RWPE1 (cell line): ENCODE measurements at places on chromosomes 4 and X.

DNA sequence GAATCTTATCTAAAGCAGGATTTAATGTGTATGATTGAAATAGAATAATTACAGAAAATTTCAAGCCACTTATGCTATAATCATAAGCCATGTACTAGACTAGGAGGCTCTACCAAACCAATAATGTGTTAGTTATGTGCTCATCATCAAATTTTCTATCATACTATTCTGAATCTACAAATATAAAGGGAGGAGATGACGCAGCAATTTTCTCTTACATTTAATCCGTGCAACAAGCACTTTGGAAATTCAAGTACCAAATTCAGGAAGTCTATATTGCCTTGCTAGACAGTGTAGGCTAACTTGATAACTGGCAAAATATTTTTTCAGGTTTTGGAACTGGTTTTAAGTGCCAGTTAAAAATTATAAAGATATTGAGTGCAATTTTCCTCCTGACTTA, 283.5 kb downstream of the C4orf33 start:
- DNase-seq: no peak

DNA sequence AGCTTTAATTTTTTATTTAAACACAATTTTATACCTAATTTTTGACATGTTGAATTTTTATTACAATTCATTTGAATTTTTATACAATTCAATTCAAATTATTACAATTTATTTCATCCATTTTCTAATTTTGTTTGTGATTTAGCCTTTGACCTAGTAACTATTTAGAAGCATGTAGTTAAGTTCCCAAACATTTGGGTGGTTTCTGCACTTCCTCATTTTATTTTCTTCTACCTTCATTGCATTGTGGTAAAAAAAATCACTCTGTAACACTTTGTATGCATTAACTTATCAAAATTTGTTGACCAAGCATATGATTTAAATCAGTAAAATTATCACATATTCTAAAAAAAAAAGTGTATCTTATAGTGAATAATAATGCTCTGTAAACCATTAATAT, 928.9 kb downstream of the ARAP2 start:
- DNase-seq: no peak

DNA sequence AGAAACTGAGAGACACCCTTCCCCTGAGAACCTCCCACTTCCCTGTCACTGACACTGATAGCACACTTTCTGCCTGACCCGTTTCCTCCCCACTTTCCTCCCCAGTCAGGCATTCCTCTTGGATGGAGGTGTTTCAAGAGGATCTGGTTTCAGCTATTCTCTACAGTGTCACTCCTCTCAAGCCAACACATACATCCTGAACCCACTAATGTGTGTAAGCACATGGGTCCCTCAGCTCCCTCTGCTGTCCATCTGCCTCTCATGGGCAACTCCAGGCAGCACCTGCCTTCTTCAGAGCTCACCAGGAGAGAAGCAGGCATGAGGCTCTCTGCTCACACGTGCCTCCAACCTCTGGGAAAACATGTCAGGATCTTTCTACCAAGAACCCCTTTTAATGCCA, 207.6 kb downstream of the NAF1 start:
- DNase-seq: no peak

DNA sequence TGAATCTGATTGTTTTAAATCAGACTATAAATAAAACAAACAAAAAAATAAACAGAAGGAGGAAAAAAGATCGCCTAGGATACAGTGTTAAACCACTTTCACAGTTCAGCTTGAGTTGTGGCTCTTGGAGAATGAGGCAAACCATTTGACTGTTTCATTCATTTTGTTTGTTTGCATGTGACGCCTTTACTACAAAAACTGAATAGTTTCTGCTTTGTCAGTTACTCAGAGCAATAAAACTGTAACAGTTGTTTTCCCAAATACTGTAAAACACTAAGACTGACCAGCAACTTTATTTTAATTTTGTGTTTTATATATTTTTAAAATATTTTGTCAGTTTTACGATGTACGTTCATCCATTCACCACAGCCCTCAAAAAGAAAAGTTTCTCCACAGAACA, 214.5 kb downstream of the FBXW7 start:
- no peak for DNase-seq

DNA sequence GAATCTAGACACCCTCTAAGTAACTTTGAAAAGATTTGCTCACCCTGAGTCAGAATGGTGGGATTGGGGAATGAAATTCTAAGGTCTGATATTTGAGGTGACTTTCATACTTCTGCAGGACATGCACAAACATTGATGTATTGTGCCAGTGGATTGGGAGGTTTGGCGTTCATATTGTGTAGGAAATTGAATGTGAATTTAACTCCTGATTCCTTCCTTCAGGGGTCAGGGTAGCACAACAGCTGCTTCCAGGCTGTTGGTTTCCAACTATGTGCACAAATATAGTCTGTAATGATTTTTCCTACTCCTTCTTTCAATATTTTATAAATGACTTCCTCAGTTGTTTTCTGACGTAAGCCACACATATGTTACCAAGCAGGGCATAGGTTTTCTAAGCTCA, 3.1 kb downstream of the IL1RAPL1 start:
- no peak for DNase-seq

DNA sequence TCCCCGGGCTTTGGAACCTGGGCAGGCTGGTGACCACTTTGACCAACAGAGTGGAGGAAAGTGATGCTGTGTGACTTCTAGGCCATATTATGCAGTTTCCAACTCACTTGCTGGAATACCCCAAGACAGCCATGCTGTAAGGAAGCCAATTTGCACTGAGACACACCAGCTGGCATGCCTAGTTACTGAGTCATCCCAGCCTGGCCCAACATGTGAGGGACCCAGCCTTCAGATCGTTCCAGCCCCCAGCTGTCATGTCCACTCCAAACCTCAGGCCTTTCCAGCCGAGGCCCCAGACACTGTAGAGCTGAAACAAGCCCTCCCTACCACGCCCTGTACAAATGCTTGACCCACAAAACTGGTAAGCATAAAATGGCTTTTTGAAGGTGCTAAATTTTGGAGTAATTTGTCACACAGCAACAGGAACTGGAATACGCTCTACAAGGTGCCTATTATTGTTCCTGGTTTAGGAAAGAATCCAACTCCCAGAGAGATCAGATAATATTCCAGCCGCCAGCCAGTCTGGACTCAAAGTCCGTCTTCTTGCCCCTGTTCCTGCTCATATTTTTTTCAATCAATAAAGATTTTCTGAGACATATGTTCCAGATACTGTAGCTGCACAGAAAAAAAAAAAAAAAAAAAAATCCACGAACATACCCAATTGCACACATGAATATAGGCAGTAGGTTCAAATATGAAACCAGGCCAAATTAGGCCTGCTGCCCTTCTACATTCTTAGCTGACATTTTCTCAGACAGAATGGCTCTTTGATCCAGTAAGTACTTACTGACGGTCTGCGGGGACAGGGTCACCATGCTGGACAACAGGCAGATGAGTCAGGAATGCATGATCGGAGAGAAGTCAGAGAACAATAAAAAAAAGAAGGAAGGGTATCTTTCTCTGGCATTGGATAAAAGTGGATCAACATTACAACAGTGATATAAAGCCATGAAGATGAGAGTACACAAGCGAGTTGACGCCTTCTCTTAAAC, 35.1 kb downstream of the SH3KBP1 start:
- DNase-seq: peak; percentile 6

- no peak for DNase-seq
Measured at GRCh38 chr4:119873794-119874325, 192.8 kb downstream of the MAD2L1 start.

DNA sequence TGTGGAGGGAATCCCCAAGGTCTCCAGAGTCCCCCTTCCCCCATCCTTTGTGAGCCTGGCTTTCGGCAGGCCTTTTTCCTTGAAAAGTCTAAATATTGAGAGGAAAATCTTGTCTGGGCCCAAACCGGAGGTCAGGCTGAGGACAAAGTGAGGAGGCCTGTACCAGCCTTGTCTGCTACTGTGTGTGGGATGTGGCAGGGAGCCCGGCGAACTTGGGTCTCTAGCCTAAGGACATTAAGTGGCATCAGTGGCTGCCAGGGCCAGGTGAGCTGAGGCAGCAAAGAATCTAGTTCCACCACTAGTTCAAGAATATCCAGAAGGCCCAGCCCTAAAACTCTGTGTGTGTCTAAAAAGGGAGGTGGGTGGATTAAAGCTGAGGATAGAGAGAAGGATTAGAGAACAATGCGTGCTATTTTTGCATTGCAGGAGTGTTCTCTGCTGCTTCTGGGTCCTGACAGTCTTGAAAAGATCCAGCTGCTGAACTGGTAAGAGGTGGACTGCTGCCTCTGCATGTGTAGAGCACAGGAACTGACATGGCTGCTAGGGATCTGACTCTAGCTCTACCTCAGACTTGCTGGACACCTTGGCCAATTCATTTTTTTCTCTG, 1.2 kb upstream of the AMER1 start:
- no peak for DNase-seq

DNA sequence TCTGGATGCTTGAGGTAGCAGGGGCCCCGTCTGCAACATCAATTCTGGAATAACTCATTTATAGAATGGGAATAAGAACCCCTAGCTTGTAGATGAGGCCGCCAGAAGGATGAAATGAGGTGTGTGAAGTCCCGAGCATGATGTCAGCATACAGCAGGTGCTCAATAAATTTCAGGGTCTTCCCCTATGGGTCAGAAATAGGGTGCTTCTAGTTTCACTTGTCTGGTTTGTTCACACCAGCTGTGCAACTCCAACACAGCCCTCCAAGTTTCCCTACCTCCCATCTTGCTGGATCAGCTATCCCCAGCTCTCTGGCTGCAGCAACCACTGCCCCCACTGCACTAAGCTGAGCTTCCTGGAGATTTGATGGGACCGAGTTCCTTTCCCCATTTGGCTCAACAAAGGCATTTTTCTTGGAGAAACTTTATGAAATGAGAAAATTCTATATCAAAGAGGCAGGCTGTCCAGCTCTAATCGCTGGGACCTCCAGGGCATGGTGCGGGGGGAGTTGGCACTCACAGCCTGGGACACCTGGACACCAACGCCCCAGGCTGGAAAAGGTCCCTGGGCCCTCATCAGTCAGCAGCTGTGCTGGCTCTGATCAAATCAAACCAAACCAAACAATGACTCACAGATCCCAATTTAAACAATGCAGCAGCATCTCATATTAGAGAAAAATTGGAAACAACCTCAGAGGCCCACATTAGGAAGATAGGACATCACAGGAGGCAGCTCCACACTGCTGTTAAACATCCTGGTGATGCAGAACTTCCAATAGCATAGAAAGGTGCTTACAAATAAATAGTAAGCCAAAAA, 13.3 kb downstream of the SLC2A9 start:
- peak; percentile 38 for DNase-seq

- no peak for DNase-seq
Measured at GRCh38 chr4:7450775-7451433, 16.2 kb upstream of the PSAPL1 start.

DNA sequence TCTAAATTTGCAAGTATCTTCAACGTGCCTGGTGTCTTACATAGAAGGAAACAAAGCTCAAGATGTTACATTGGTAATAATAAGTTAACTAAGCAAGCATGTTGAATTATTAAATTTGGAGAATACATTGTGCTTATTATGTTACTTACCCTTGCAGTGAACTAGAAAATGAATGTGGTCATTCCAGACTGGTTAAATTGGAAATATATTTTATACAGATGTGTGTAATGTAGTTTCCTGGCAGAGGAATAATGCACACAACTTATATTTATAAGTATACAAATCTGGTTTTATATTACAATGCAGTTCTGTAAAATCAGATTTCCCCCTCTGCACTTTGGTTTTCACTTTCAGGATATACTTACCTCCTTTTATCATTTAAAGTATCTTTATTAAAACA, 159.9 kb upstream of the SLIT2 start:
- no peak for DNase-seq

DNA sequence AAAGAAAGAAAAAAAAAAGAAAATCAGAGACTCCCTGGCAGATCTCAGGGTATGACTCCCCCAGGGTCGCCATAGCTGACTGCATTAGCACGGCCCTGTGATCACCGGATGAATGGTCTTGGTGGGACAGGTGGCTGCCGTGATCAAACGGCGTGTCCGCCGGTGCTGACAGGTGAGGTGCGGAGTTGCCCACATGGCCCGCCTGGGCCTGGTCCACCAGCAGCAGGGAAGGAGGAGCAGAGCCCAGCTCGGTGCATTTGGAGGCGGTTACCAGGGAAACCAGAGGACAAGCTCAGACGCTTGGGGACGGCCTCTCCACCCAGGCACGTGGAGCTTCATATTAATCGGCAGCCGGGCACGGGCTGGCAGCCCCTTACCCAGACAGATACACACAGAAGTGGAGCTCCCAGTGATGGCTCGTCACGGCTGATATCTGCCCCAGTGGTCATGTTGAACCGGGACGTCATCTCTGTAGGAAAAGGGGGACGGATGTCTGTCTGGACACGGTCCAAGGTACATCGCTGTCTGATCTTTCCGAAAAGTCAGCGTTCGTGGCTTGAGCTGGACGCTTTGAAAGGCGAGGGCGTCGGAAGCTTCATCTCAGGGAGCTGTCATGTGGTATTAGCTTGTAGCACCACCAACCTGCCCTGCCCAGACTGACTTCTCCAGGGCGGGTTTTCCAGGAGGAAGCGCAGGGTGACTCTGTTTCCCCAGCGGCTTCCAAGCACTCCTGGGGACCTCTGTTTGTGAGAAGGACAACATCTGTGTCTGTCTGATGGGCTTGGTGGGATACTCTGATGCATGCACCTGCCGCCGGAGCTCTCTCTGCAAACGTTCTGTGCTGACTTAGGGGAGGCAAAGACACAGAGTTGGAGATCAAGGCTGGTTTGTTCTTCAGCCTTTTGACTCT, 180.7 kb downstream of the CRLF2 start:
- no peak for DNase-seq
